Suprapubic skin (tissue), 4 donors: ENCODE measurements at places on chromosomes 12 and 14. TPM values are rescaled to one million over a fixed set of nuclear protein-coding genes. Genes with fewer than 3 reads are reported as not detected.

DNA sequence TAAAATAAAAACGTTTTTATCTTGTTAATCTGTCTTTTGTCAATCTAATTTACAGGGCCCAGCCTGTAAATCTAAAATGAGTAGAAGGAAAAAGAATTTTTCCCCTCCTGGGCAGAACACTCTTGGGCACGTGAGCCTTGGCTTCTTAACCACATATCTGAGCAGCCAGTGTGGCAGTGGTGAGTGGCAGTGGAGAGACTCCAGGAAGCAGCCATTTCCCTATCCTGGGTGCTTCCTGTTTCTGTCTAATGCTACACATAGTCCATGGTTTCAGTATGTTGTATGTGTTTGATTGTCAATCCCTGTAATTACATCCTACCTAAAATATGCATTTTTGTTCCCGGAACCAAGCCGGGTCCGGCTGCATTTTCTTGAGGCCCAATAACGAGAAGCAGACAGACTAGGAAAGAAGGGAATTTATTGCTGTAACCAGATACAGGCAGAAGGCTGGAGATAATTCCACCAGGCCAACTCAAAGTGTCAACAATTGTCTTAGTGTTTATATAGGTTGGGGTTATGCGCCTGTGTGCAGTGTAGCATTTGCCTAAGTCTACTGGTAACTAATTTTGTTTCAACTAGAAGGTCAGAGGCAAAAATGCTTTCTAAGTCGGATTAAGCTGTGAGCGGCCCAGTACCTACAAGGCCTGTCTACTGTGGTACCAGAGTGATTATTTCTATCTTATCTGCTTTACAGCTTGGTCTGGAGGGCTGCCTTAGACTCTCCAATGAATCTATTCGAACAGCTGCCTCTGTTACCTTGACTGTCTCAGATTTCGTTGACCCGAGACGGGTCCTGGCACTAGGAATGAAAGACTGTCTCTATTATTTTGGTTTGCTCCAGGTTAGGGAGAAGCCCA is 82.4 kb upstream of the RESF1 start:
- DNase-seq = no peak

GRCh38 chr12:102349079-102349478 is 131.3 kb downstream of the IGF1 start:
- DNase-seq = no peak

Gene PPM1H
- total RNA-seq = 6.6 TPM

GRCh38 chr12:129328235-129328634 is 475.0 kb downstream of the GLT1D1 start:
- no peak for DNase-seq

DNA sequence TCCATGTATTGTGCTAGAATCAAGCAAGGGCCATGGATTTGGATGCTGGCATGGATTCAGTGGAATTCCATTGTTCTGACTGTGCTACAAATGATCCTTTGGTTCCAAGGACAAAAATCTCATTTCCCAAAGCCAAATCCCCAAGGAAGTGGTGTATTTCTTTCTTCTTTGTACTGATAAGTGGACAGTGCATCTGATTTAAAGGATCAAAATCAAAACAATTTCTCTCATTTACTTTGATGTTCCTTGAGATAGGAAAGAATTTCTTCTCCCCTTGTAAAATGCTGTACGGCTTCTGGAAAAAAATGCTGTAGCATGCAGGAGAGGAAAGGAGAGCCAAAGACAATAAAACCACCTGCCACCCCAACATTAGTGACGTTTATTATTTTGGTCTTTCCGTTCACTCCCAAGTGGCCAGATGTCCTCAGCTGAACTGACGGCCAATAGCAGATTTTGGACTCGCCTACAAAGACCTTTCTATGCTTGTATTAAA is 185.7 kb downstream of the PRKD1 start:
- DNase-seq = no peak

DNA sequence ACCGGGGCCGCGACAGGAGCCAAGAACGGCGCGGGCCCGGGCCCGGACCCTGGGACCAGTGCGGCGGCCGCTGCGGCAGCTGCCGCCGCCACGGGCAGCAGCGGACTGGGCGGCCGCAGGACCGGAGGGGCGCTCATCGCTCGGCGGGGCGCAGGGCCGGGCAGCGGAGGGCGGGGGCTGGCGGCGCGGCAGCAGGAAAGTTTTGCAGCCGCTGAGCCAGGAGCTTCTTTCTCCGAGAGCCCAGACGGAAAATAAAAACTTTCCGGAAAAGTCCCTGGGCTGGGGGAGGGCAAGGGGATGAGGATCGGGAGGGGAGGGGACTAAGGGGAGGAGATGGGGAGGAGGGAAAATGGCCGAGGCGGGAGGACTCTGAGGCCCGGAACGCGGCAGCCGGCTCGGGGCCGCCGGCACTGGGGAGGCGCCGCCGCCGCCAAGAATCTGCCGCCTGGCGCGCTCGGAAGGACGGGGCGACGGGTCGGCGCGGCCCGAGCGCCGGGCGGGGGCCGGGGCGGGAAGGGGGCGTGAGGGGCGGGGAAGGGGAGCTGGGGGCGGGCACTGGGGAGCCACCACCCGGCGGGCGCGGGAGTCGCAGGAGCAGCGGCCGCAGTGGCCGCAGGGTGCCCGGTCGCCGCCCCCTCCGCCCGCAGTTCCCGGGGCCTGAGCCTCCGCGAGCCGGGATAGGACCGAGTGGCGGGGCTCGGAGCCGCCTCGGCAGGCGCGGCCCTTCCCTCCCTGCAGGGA is at the start of gene PRKD1:
Gene PRKD1 (minus strand): TSS at position 472 of the 741 bp plus-strand sequence.
- no peak for DNase-seq

Gene DBX2
- total RNA-seq = 0.76 TPM

DNA sequence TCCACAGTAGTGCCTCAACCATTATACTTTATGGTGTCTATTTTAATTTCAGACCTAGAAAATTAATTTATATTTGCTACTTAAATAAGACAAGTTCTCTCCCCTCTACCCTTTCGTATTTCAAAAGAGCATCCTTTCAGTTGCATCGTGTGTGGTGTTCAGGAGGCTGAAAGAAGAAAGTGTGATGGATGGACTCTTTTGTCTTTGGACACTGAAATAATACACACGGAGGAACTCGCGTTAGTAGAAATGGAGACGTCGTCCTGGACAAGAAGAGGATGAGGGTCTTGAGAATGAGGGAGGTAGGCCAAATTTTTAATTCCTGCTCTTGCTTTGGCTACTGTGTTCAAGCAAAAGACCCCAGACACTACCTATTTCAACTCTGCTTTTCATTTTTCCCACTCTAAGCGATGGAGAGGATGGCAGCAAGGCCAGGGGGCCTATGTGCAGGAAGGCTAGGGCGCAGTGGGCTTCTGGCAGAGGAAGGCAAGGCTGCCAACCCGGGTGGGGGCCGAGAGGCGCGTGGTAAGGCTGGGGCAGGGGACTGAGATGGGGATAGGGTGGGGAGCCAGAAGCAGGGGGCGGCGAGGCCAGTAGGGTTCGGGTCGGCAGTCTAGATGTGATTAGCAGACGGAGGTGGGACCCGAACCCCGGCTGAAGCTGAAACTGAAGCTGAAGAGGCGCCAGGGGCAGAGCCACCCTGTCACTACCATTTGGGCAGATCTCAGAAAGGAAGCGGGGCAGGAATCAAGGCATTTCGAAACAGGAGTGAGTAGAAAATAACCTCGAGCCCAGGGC is 722 bp downstream of the TMED8 start:
- no peak for DNase-seq

DNA sequence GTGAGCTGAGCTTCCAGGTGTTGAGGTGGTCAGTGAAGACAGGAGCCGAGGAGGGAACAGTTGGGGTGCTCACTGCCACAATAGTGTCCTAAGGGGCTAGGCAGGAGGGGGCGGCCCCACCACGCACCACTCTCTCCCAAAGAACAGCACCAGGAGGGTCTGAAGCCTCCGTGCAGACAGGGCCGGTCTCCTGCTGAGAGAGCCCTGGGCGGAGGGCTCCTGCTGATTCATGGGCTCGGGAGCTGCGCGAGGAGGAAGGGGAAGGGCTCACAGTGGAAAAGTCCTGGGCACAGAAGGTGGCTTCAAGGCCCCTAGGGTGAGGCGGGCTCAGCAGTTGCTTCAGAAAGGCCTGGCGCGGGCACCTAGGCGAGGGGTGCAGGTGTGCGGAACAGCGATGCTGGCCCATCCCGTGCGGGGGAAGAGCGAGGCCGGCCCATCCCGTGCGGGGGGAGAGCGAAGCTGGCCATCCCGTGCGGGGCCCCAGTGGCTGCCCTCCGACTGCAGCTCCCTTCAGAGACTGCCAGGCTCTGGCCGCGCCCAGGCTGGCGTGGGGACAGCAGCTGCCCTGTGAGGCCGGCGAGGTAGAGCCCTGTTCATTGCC is 176.7 kb downstream of the ADGRD1 start:
- DNase-seq = peak; percentile 73

DNA sequence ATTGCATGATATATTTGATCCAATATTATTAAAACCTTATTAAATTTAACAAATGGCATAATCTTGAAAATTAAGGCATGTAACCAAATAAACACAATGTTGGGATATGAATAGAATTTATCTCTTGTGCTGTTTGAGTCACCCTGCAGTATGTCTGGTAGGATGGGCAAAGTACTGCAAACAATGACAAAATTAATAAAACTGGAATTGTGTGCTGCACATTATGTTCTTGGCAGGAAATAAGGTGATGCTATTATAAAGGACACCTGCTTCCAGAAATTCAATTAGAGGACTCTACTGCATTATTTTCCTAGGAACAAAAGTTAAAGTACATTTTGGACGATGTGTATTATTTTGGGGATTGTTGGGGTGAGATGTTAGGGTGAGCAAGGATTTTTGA is 132.7 kb downstream of the PPFIA2 start:
- DNase-seq = no peak

Gene EPYC
- total RNA-seq = not detected

DNA sequence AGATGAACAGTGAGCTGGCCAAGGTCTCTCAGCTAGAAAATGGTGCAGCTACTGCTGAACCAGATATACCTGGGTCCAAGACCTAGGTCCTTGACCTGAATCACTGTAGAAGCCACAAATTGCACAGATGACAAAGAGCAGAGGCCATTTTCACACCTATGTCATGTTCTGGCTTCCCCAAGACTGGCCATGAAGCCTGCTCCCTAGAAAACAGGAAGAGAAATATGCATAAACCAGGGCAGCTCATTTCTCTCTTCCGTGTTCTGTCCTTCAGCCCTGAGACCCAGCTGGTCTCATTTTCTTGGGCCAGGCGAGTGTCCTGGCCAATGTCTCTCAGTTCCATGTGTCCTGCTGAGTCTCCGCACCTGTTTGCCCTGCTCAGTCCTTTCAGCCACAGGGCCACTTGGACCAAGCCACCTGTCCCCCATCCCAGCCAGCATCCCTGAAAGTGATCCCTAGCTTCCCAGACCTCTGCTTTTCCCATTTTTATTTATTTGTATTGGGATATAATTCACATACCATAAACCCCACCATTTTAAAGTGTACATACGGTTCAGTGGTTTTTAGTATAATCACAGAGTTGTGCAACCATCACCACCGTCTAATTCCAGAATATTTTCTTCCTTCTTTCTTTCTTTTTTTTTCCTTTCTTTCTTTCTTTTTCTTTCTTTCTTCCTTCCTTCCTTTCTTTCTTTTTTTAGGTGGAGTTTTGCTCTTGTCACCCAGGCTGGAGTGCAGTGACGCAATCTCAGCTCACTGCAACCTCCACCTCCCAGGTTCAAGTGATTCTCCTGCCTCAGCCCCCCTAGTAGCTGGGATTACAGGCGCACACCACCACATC is 27.0 kb downstream of the P2RX7 start:
- DNase-seq = no peak

- DNase-seq = no peak
These were observed 17.6 kb upstream of the PEX5 start for GRCh38 chr12:7171854-7172253.

DNA sequence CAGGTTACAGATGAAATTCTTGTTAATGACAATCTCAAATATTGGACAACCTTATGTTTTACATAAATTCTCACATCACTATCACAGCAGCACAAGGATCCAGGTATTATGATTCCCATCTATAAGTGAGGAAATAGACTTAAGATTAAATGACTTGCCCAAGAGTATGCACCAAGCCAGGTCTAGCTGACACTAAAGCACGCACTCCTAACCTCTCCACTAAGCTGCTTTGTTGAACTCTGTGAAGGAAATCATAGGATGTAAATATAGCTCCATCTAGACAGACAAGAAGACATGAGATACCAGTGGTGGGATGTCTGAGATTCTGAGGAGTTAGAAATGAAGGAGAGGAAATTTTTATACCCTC is 87.9 kb downstream of the PHLDA1 start:
- no peak for DNase-seq

Gene DEGS2
- total RNA-seq = 130 TPM

DNA sequence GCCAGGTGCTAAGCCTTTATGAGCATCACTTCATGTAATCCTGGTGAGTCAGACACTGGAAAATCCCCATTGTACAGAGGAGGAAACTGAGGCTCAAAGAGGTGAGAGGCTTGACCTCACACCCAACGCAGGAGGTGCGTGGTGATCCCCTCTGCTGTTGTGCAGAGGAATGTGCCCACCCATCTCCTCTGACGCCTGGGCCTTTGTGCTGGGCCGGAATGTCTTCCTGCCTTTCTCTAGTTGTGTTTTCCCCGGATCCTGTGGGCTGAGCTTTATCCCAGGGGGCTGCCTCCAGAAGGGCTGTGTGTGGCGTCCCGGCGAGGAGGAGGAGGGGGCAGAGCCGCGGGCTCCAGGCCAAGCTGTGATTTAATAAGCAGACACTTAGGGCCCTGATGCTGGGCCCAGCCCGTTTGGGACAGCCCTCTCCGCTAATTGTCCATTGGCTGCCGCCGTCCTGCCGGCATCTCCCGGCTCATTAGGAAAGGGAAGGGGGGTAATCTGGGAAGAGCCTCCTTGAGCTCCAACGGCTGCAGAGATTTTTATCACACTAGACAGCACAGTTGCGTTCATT is 653.6 kb downstream of the MED13L start:
- no peak for DNase-seq

GRCh38 chr12:6953442-6954315 is 2.5 kb downstream of the PTPN6 start:
- DNase-seq = peak; percentile 75

Gene SOCS4
- 11.3 TPM for total RNA-seq

GRCh38 chr12:69052613-69053408 is 119.8 kb upstream of the CPM start:
- no peak for DNase-seq

Gene POTEG
- total RNA-seq = not detected

DNA sequence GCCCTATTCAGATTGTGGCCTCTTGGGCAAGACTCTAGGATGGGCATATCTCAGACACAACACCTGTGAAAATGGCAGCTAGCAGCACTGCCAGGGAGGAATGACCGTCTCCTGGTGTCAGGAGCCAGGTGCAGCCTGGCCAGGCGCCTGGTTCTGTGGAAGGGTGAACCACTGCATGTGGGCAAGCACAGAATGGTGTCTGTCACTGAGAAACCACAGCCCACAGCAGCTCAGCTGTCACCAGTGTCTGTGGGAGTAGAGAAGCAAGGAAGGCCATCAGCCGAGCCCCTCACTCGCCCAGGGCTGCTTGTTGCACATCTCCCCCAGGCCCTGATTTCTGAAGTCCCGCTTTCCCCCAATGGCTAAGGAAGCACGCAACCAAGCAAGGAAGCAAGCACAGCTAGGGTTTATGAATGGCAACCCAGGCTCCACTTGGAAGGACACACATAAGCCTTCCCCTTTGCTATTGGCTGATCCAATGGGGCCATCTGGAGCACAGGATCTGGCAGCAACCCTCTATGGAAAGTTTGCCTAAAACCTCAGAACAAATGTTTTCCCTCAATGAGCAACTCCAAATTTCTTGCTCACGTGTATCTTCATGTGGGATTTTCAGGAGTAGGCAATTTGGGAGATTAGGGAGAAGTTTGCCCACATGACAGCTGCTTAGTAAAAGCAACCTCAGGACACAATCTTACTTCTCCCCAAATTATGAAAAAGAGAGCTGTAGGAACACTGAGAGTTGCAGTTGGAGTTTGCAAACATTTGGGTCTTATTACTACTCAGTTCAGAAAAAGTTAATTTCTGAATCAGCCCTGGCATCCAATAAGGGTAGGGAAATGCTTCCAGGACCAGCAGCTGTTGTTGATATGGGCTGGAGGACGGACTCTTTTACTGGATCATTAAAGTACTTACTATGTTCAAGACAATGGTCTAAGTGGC is 44.7 kb downstream of the GPHB5 start:
- DNase-seq = no peak
